ENCODE measurements at places on chromosomes 5 and 9.

GRCh38 chr9:93663877-93664548, 87.6 kb downstream of the PHF2 start:
- DNase-seq = no peak

DNA sequence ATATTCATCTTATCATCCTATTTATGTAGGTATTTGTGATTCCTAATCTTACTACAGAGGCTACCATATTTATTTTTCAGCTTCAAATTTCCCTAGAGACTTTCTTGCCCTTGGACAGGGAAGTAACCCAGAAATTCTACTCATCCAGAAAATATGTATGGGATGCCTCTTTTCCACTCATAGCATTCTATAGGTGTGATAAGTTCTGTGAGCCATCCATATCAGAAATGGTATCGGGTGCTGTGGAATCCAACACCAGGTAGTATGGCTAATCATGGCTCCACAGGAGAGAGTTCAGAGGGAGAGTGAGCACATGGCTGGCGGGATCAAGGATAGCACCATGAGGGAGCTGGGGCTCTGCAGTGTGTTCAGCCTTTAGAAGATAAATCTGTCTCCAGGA, 349.3 kb upstream of the ACTBL2 start:
- DNase-seq = no peak

DNA sequence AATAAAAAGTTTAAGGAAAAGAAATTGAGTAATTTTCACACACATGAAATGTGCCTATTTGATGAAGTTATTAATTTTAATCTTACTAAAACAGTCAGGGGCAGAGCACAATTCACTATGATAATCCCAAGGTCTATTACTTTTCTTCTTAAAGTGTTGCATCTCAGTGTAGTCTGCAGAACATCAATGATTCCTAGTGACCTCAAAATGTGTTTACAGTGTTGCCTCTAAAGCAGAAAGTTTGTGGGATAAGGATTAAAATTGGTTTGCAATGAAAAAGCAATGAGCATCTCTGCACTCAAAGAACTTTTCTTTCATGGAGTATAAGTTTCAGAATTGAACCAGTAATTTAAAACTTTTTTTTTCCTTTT, 63.0 kb downstream of the CEP120 start:
- no peak for DNase-seq

- DNase-seq = no peak
Measured at GRCh38 chr5:84445049-84445685, 60.5 kb upstream of the EDIL3 start.

GRCh38 chr5:140631831-140632365, 1.1 kb downstream of the CD14 start:
- DNase-seq = no peak

- DNase-seq = no peak
Measured at GRCh38 chr9:74935008-74935407, 17.7 kb downstream of the C9orf40 start.

DNA sequence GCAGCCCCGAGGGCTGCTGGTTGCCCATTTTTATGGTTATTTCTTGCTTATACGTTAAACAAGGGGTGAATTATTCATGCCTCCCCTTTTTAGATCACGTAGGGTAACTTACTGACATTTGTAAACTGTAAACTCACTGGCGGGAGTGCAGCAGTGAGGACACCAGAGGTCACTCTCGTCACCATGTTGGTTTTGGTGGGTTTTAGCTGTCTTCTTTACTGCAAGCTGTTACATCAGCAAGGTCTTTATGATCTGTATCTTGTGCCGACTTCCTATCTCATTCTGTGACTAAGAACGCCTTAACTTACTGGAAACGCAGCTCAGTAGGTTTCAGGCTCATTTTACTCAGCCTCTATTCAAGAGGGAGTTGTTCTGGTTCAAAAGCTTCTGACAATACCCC, 155.0 kb upstream of the PRDM9 start:
- DNase-seq = no peak

DNA sequence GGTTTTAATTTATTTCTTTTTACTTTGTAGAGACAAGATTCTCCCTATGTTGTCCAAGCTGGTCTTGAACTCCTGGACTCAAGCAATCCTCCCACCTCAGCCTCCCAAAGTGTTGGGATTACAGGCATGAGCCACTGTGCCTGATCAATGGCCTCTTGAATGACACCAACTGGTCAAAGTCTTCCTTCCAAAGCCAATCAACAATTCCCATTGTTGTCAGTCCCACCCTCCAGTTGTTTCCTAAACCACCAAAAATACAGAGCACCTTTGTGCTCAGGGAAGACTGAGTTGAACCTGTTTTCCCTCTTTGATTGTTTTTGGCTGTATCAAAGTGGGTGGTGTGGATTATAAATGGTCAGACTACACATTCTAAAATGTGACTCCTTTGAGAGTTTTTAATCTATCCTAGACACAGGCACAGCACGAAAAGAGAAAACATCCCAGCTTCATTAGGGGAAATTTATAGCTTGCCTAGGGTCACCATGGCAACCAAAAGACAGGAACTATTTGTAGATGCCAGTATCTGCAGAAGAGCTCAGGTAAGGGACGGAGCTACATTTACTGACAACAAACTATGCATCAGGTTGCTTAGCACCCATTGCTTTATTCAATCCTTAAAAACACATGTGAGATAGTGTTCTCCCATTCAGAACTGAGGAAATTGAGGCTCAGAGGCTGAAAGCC, 27.6 kb upstream of the ATP6V1G1 start:
- no peak for DNase-seq

GRCh38 chr9:132006677-132007370, 72.8 kb downstream of the MED27 start:
- no peak for DNase-seq

Measured in hematopoietic multipotent progenitor cell treated with erythropoietin and hydrocortisone succinate and interleukin-3 and kit ligand, for 17 days (in vitro differentiated cells).